Left renal pelvis (tissue), 4 donors: ENCODE measurements at places on chromosomes 16 and 17.

- DNase-seq, result no peak
These were observed 24.7 kb downstream of the KDM8 start for GRCh38 chr16:27228045-27228444.

GRCh38 chr16:27618165-27618564, 68.2 kb downstream of the KATNIP start:
- DNase-seq, result no peak

DNA sequence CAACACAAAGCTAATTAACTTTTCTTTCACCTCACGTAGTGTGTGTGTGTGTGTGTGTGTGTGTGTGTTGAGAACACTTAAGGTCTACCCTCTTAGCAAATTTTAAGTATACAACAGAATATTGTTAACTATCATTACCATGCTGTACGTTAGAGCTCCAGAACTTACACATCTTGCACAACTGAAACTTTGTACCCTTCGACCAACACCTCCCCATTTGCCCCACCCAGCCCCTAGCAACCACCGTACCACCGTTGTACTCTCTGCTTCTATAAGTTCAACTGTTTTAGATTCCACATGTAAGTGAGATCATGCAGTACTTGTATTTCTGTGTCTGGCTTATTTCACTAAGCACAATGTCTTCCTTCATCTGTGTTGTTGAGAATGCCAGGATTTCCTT, 28.1 kb upstream of the MLYCD start:
- DNase-seq, result no peak

GRCh38 chr16:83899272-83899897, 470 bp downstream of the MLYCD start:
- DNase-seq, result no peak
